ENCODE measurements at places on chromosomes 5 and 9. TPM values are rescaled to one million over a fixed set of nuclear protein-coding genes. Genes with fewer than 3 reads are reported as not detected.

The ORM2 gene
- total RNA-seq = not detected

The TRPM3 gene
- total RNA-seq = 1.1 TPM

The CCDC180 gene
- 1.9 TPM for total RNA-seq

The PCDHB15 gene
- total RNA-seq = 0.12 TPM

The AJM1 gene
- total RNA-seq = 2.7 TPM

The MAP3K1 gene
- 5.6 TPM for total RNA-seq

The WNK2 gene
- 4.5 TPM for total RNA-seq

The RAPGEF1 gene
- 27.7 TPM for total RNA-seq

The SLC1A3 gene
- 5.0 TPM for total RNA-seq

- no peak for DNase-seq
Measured at GRCh38 chr9:34454571-34455065, 3.8 kb downstream of the FAM219A start.

DNA sequence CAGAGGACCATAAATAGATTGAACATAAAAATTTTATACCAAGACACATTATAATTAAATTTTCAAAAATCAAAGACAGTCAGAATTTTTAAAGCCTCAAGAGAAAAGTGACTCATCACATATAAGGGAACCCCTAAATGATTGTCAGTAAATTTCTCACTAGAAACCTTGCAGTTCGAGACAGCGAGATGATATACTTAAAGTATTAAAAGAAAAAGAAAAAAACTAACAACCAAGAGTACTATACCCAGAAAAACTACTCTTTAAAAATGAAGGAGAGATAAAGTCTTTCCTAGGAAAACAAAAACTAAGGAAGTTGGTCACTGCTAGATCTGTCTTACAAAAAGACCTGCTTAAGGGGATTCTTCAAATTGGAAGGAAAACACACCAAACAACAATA is 251.4 kb upstream of the MSX2 start:
- no peak for DNase-seq

DNA sequence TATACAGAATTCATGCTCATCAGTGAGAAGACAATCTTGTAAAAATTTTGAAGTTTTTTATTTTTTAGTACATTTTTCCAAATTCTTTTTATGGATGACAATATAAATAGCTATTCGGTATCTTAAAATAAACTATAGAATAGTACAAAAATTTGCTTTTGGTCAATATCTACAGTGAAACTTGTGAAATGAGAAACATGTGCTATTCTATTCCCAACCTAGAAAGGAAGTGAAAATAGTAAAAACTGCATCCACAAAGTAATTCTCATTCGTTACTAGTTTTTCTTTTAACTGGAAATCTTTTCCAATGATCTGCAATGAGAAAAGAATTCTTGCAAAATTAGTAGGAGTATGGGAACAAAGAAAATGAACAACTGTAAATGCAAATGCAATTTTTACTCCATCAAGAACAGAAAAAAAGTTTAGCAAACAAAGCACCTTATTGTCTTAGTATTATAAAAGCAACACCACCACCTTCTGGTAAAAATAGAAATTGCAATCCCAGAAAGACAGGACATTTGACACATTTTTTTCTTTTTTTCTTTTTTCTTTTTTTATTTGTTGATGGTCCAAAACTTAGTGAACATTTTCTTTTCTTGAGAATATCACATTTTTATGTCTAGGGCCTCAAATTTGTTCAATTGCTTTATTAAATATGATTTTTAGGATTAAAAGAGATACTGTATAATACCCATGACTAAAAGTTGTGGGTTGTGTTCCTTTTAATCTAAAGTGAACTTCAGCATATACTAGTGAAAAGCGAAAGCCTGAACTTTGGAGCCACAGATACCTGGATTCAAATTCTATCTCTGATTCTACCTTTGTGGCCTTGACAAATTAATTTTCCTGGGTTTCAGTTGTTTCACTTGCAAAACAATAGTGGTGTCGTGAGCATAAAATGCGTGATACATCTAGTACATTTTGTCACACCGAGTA is 72.3 kb downstream of the SLCO4C1 start:
- peak; percentile 57 for DNase-seq

DNA sequence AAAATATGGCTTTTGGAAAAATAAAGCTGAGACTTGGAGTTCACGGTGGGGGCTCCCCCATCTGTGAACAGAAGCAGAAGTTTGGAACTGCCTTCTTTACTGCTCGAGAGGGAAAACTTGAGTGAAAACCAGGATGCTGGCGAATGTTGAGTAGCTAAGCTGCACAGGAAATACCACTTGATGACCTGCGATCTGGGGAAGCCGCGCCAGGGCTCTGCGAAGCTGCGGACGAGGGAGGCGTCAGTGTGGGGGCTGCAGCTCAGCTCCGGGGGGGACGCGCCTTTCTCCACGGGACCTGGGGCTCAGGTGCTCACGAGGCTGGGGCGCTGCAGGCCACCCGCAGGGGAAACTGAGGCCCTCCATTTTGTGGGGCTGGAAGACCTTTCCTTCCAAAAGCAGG is 62.3 kb downstream of the TENT4A start:
- DNase-seq = no peak

GRCh38 chr5:150434464-150434863 is 15.1 kb downstream of the RPS14 start:
- DNase-seq = no peak

DNA sequence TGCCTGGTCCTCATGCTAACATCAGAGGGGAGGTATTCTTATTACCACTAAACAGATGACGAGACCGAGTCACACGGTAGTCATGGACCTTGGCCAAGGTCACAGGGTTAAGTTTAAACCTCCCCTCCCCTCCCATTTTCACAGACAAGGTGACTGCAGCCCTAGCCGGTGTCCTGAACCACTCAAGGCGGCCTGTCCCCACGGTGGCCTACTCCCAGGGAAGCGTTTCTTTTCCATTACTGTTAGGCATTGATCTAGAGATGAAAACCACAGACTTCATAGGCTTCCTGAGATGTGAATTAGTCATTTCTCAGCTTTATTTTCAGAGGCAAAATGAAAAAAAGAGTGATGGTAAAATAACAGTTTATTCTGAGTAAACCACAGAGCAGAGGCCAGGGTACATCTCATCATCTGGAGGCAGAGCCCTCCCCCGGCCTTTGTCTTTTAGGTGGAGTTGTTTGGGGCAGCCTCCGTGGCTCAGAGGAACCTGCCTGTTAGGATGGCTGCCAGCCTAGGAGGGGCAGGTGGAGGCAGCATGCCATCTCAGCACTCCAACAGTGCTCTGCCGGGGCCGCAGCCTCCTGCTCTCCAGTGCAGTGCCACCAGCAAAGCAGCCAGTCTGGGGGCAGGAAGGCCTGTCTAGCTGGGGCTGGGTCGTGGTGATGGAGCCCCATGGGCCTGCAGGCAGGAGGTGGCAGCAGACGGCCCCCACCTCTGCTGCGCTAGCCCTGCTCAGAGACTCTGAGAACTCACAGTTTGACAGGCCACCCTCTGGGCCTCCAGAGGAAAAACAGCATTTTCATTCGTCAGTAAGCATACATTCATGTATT is 71.2 kb downstream of the RAPGEF1 start:
- DNase-seq = no peak

DNA sequence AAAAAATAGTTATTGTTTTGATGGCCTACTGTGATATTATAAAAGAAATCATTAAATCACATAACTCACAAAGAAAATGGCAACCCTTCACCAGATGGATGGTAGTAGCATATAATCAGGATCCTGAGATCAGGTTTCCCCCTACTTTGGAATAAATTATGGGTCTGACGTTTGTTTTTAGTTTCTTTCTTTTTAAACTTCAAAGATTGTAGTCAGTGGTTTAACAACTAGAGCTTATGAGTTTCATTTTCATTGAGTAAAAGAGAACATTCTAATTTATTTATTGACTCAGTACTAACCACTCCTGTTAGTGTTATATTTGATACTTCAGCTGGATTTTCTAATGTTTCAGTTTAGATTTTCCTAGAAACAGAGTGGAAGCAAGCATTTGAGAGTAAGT is 218.0 kb upstream of the PCSK5 start:
- no peak for DNase-seq

DNA sequence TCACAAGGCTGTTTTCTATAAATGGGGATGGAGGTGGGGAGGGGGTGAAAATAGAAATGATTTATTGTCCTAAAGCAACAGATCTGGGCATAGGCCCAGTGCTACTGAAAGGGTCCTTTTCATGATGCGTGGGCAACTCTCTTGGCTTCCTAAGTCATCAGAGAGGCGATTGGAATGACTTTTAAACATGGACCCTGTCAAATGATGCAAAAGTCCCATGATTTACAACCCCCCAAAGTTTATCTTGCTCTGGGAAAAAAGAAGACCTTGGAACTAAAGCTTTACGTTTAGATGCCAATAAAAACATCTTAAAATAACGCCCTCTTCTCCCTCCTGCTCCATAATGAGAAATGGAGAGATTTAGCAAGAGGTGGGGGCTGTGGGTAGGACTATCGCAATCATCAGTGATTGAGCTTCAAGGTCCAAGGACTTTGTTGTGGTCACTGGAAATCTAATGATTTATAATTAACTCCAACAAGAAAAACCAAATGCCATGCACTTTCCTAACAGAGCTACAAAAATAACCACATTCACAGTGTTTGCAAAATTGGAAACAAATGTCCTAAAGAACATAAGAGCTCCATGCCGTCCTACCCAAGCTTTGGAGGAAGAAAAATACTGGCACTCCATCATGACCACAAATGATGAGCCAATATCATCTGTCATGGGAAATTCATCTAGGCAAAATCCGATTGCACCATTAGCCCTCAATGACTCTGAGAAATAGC is 167.5 kb upstream of the CLINT1 start:
- DNase-seq = no peak

DNA sequence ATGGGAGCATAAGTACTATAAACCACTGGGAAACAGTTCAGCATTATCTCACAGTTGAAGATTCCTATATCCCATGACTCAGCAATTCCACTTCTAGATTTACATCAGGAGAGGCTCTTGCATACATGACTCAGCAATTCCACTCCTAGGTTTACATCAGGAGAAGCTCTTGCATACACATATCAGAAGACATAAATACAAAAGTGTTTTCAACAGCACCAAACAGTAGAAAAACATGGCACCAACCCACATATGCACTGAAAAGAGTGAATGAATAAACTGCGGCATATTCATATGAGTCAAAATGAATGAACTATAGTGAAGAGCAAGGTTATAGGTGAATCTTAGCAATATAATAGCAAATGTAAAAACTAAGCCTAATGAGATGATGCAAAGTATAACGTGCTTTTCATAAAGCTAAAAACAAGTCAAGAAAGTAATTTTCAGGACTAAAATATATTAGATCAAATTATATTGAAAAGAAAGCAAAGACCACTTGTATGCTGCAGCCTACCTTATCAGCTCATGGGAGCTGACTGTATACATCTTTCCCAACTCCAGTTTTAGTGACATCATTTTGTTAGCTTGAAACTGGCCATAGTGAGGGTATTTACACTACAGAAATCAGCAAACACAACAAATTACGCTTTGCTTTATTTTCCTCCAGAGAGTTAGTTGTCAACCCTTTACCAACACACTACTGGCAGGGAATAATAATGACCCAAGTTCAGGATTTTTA is 95.8 kb downstream of the ANKRD18B start:
- DNase-seq = peak; percentile 70

DNA sequence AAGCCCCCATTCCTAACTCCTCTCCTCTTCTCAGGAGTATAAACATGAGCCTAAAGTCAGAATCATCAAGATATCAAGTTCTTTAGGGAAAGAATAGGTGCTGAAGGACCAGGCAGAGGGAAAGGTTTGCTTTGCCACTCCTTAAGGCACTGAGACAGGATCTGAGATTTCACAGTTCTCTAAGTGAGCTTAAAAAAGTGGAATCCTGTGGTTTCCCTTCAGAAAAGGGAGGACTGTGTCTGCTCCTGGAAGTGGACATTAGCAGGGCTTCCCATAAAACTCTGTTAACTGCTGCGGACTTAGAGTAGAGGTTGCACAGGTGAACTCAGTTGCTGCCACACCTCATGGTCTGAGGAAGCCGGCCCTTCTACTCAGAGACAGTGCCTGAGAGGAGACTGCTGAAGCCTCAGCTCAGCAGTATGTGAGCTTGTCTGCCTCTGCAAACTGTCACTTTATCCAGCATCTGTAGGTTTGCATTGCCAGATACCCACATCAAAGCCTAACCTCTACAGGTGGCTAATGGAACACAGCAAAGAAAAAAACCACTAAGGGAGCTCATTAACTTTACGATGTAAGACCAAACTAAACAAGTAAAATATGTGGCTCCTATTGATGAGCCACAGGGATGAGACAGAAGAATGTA is 42.9 kb downstream of the RIC1 start:
- no peak for DNase-seq

- peak; percentile 95 for DNase-seq
Measured at GRCh38 chr9:75890472-75891276, at the start of gene PCSK5. PCSK5 (plus strand) TSS chr9:75890673; CDS start chr9:75891182, 509 bp downstream.

GRCh38 chr9:21316032-21316842 is 11.1 kb upstream of the IFNA5 start:
- no peak for DNase-seq

GRCh38 chr5:160369990-160370712 is at the start of gene C1QTNF2:
C1QTNF2 (minus strand) TSS chr5:160370626; CDS start chr5:160355011, 15,615 bp downstream.
- peak; percentile 4 for DNase-seq

DNA sequence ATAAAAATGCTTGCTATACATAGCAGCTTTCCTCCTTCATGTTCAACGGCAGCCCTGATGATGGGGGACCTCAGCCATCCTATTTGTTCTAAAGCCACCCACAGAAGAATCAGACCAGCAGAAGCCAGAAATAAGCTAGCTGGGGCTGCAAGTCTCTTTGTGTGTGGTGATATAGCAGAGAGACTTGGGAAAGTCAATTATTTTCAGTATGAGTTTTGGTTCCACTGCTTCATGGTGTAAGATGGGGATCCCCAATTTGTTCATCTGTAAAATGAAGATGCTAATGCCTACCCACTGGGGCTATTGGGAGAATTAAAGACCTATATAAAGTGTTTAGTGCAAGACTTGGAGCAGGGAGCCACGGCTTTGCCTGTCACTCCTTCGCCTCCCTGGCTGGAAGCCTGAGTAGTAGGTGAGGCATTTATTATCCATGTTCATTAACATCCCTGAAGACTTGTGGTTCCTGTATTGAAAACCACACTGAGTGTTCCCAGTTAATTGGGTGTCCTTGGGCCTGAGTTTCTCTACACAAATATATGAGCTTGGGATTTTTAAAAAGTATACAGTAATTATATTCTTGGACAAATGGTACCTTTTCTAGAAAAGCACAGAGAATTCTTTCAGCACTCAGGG is 210.1 kb upstream of the SLC24A2 start:
- DNase-seq = no peak

Data from NCI-H460 (cell line).